ENCODE measurements at places on chromosomes 2 and 18.

DNA sequence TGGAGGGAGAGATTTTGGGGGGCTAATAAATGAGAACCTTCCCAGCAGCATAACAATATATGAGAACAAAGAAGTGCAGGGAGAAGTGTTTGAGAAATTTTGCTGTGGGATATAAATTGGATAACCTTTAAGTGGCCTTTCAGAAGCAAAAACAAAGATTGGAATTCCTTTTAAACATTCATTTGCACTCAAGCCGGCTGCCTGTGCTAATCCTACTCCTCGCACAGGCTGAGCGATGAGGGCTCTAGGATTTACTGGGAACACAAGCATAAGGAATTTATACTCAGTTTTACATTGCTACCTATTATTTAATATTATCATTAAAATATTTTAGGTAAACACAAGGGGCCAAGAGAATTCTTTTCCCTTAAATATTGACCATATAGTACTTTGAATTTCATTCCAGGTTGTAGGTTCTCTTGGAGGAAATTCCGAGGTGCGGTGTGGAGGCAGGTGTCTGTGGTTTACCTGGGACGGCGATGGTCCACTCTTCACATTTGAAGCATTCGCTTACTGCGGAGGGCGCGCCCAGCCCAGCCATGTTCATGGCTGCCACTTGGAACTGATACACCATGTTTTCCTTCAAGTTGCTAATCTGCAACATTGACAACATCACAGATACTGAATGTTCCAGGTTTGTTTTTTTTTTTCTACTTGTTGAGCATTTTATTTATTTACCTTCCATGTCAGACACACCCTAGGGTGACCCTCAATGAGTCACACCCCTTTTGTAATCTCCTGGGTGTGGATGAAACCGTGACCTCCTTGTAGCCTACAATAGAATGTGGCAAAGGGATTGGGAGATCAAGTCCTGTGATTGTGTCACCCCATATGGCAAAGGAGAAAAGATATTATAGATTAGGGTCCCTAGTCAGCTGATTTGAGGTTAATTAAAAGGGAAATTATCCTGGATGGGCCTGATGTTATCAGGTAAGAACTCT lies 100.1 kb downstream of the MYOM1 start:
- peak; percentile 18 for DNase-seq

DNA sequence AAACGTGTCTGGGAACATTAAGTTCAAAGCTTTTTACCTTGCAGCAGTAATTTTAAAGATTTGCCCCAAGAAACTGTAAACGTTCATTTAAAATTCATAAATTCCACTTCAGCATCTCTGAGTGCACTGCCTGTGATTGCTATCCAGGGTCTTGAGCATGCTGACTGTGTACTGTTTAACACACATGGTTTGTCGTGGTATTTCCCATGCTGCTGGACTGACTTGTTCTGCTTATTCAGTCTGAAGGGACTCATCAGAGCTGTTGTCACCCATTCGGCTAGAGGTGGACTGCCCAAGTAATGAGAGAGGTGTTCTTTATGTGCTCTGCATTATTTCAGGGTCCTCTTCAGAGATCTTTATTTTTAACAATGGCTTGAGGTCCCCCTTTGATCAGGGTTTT lies 53.1 kb downstream of the RHBDD1 start:
- no peak for DNase-seq

GRCh38 chr2:201126308-201127151 lies 10.6 kb downstream of the CFLAR start:
- no peak for DNase-seq

DNA sequence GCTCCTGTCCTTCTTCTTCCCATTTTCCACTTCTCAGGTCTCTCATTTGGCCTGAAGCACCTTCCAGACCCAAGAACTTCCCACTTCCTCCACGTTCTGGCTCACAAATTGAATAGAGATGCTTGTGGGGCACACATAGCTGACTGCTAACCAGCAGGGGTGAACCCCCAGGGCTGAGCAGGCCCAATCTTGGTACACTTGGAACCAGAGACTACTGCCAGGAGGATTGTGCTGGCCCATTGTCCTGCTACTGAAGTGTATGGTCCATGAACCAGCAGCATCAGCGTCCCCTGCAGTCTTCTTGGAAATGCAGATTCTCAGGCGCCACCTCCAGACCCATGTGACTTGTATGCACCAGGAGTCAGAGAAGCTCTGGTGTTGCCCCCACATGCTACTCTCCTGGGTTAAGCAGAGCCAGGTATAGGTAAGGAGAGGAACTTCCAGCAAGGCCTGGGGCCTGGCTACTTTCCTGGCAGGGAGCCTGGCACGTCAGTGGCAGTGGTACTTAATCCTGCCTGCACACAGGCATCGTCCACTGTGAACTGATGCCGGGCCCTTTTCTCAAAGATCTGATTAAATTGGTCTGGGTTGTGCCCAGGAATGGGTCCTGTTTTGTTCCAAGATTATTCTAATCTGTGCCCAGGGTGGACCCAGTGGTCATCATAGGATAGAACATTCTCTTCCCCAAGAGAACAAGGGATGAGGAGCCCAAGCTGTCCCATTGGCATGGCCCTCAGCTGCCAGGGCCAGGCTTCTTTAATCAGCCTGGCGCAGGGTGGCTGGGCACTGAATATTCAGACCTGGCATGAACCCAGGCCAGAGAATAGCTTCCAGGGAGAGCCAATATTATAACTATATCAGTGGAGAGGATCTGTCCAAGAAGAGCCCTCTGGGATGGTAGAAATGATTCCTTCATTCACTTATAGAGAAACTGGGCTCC lies 248.7 kb downstream of the SOX11 start:
- no peak for DNase-seq

DNA sequence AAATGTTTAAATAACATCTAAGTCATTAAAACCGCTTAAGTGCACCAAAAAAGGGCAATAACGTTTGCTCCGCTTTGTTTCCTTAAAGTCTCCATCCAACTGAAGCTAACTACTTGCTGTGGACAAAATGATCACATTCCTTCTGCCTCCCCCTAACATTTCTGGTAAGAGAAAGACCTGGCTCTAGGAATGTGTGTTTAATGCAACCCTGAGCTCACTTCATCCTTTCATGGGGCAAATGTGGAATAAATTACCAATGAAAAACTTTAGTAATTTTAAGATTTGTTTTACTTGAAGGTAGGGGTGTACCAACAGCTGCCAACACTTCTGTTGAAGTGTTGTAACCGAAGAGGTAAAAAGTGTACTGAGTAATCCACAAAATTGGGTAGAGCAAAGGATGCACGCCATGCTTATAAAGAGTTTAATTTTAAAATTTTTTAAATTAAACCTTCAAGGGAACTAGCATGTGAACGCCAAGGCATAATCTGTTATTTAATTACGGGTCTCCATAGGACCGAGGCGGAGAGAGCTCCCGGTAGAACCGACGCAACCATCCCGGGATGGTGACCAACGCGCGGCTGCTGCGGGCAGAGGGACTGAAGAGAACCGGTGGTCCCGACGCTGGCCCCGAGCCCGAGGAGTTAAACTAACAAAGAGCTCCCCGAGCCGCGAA lies 1.1 kb downstream of the HNRNPLL start:
- peak; percentile 36 for DNase-seq

DNA sequence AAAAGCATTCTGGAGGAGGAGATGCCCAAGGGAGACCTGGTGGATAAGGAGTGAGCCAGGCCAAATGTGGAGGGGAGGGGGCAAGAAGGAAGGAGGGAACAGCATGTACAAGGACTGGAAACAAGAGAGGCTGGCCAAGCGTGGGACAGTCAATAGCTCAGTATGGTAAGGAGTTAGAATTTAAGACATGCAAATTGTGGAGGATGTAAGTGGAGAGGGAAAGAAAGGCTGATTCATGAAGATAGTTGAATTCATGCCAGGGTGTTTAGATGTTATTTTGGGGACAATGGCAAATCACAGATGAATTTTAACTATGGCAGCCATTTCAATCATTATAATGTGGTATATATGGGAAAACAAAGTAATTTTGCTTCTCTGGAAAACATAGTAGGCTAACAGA lies 462.3 kb downstream of the MEIS1 start:
- no peak for DNase-seq

DNA sequence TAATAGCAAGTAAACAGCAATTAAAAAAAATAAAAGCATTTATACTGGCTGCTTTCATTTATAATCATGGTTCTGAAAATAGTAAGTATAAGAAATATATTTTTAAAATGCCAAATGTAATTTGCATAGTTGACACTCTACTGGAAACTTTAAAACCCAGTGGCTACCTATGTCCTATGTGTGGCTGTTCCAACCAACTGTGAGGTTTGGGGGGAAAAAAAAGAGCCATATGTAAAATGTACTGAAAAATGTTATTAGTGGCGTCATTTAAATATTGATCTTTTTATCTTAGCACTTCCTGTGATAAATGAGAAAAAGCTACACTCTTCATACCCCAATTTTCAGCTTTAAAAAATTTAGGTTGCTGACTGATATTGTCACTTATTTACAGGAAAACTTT lies 270.7 kb downstream of the TCF4 start:
- no peak for DNase-seq

- no peak for DNase-seq
Measured at GRCh38 chr2:232330068-232330999, 48.2 kb upstream of the ALPP start.

DNA sequence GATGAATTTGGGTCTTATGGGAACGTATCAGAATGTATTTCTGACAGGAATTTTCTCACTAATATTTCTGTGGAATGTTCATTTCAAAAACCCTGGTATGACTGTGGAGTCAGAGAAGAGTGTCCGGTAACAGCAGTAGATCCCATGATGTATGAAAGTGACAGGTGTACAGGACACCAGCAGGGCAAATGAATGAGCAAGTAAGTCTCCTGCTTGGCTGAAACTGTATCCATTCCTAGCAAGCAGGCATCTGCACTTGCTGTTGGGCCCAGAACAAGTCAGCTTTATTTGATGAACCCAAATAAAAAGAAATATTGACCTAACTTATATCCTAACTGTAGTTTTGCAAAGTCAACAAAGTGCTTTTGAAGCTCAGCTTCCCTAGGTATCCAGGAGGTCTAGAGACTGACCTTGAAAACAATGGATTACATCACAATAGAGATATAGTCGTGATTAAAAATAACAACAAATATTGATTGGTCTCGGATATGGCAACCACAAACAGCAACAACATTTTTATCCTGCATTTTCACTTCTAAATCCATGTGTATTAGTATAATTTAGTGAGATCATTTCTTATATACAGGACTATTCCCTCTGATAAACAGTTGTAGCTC lies 37.6 kb downstream of the NXPH2 start:
- DNase-seq: peak; percentile 62

GRCh38 chr2:12704378-12704777 lies 12.4 kb upstream of the TRIB2 start:
- no peak for DNase-seq

DNA sequence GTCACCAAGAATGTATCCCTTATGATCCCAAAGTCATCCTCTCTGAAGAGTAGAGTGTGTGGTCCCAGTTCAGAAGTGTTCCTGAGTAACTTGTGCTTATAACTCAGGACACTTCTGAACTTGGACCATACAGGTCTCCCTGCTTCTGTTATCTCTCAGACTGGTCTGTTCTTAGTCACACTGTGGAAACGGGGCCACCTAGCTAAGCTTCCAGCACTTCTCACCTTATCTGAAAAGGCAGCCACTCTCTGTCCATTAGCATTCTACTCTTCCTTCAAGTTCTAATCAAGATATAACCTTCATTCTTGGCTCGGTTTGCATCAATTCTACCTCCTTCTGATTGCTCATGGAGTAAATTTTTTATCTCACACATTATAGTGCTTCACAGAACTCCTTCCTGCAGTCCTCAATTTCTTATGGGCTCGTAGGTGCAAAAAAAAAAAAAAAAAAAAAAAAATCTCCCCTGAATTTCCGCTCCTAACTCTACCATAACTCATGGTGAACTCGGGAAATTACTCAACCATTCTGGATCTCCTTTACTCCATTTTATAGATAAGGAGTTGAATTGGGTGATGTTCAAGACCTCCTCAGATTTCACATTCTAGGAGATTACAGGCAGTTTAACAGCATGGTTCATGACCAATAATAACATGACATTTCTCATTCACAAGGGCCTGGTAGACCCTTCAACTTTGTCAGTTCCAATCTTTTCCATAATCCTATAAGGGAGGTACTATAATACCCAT lies 108.4 kb downstream of the TACR1 start:
- no peak for DNase-seq

GRCh38 chr2:53422979-53423378 lies 344.6 kb upstream of the CHAC2 start:
- DNase-seq: peak; percentile 100

DNA sequence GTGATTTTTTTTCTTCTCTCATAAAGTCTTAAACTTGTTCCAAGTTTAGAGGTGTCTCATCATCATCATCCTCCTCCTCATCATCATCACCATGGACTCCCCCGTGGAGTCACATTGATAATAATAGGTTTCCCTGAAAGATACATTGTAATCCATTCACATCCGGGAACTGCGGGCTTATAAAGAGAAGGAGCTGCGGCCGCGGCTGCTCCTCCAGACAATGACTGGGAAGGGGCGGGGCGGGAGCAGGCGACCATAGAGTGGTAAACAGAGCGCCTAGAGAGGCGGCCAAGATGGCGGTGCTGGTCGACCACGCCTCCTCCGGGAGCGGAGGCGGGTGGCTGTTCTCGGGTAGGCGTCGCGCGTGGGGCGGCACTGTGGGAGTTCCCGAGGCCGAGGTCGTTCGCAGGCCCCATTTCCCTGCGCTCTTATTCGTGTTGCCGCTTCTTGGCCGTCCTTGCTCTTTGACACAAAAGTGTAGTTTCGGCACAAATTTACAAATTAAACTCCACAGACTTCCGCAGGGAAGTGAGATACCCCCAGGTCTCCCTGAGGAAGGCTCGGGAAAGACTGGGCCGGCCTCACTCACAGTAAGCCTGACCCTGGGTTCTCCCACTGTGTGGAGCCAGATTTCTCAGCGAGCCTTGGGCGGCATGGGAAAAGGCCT lies 1.8 kb upstream of the TCF4 start:
- peak; percentile 100 for DNase-seq

DNA sequence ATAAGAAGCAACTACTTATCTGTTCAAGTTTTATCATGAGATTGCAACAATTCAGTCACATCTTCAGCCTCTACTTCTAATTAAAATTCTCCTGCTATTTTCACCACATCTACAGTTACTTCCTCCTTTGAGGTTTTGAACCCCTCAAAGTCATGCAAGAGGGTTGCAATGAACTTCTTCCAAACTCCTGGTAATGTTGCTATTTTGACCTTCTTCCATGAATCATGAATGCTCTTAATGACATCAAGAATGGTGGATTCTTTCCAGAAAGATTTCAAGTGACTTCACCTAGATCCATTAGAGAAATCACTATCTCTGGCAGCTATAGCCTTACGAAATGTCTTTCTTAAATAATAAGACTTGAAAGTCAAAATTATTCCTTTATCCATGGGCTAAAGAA lies 1052.8 kb upstream of the NRXN1 start:
- no peak for DNase-seq
